ENCODE measurements at places on chromosomes 7 and 10. TPM values are rescaled to one million over a fixed set of nuclear protein-coding genes. Genes with fewer than 3 reads are reported as not detected.
A peak's percentile ranks its signal among the peaks of the same experiment; 100 is the strongest.

FAM131B gene
- total RNA-seq, result 0.31 TPM

DNA sequence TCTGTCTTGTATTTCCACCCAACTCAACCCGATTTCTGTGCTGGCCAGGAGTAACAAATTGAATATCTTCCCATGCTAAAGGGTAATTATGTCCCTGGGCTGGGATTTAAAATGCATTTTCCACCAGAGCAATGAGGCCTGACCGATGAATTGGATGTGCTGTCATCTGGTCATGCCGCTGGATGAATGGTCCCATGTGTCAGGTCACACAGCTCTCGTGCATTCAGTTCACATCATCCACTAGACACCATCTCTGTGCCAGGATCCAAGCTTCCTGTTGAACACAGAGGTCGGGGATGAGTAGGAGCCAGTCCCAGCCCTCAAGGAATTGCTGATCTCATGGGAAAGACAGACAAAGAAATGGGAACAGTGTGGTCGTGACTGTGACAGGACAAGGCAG is 200.8 kb downstream of the ADRA2A start:
- no peak for DNase-seq

- DNase-seq, result peak; percentile 97
Observed at GRCh38 chr7:118492466-118492865, 268.0 kb downstream of the ANKRD7 start.

DNA sequence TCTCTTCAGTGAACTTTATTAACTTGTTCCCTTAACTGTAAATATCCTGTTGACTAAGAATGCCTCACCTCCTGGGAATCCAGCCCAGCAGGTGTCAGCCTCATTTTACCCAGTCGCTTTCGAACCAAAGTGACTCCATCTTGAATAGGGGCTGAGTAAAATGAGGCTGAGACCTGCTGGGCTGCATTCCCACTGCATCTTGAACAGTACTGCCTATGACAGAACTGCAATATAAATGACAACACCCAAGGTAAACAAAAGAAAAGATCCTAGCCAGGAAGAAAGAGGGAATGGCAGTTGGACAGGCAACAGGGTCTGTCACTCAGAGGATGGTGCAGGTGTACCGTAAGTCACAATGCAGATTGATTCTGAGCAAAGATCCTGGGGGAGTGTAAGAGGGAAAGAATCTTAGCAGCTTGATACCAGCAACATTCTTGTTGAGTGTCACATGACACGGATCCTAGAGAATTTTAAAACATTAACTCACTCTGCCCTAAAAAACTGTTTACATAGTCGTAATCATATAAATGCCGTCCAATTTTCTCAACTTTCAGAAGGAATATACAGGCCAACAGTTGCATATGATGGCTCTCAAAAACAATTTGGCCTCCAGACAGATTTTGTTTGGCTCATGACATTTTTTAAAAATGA is 4.4 kb upstream of the FAM107B start:
- DNase-seq, result no peak
